T-helper 1 cell treated with Interleukin-12 subunit alpha and Interleukin-12 subunit beta and Interleukin-4 antibody, amounts not matched to agents 30 ng/mL and 1 ng/mL, for 36 hours (primary cell): ENCODE measurements at places on chromosomes 2 and 18. TPM values are rescaled to one million over a fixed set of nuclear protein-coding genes. Genes with fewer than 3 reads are reported as not detected.

The RIF1 gene
- total RNA-seq, result 56.8 and 62.7 TPM in 2 replicates

The TLX2 gene
- 1.2 and 1.6 TPM in 2 replicates for total RNA-seq

The SRD5A2 gene
- total RNA-seq, result not detected in 2 replicates

The TDRD15 gene
- not detected in 2 replicates for total RNA-seq

The DNER gene
- not detected in 2 replicates for total RNA-seq

The PLEKHH2 gene
- 0.05 and 0.10 TPM in 2 replicates for total RNA-seq

The HOXD11 gene
- not detected in 2 replicates for total RNA-seq

The AGPS gene
- total RNA-seq, result 60.0 and 60.2 TPM in 2 replicates

The ERICH2 gene
- total RNA-seq, result not detected in 2 replicates

The HAAO gene
- 0.80 and 0.93 TPM in 2 replicates for total RNA-seq

The STEAP3 gene
- 0.05 and 0.15 TPM in 2 replicates for total RNA-seq

The CYS1 gene
- total RNA-seq, result 1.3 and 1.6 TPM in 2 replicates

The IL1R2 gene
- 1.0 and 1.4 TPM in 2 replicates for total RNA-seq

The CDH20 gene
- total RNA-seq, result not detected in 2 replicates

The PCARE gene
- total RNA-seq, result not detected in 2 replicates

The PFN4 gene
- 0.29 TPM in 1 of 2 replicates, not detected in the other for total RNA-seq

The RAB17 gene
- total RNA-seq, result not detected in 2 replicates

The FAP gene
- total RNA-seq, result 0.17 and 0.76 TPM in 2 replicates
